DMS153 (cell line): ENCODE measurements at places on chromosomes 2 and 18.

- DNase-seq = no peak
Measured at GRCh38 chr18:64807560-64807959, 658.7 kb upstream of the LINC00305 start.

DNA sequence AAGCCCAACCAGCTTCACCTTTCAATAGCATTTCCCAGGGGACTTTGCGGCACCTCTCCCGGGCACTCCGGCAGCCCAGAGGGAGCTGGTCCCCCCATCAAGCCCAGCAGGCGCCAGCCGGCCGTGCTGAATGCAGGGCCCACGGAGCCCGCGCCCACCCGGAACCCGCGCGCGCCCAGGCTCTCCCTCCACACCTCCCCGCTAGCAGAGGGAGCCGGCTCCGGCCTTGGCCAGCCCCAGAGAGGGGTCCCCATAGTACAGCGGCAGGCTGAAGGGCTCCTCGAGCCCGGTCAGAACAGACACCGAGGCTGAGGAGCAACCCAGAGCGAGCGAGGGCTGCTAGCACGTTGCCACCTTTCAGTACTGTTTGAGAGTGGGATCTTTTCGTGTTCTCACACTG lies 300.8 kb downstream of the DSEL start:
- DNase-seq = no peak

GRCh38 chr18:74140582-74140981 lies 7.1 kb downstream of the FBXO15 start:
- DNase-seq = no peak

DNA sequence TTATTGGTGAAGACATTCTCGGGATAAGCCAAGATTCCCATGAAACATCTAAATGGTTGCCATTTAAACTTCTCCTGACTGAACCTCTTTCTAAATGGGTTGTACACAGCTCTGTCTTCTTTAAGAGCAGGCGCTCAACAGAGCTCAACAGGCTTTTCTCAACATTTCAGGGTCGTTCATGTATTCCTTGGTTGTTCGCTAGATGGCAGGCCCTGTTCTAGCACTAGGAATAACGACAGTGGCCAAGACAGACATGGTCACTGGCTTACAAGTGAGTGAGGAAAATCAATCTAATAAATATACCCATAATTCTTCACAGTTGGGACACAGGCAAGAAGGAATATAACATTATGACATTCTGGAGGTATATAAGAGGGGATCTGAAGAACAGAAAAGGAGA lies 154.5 kb downstream of the SMAD2 start:
- no peak for DNase-seq

GRCh38 chr18:77486985-77487384 lies 237.3 kb downstream of the GALR1 start:
- DNase-seq = no peak

DNA sequence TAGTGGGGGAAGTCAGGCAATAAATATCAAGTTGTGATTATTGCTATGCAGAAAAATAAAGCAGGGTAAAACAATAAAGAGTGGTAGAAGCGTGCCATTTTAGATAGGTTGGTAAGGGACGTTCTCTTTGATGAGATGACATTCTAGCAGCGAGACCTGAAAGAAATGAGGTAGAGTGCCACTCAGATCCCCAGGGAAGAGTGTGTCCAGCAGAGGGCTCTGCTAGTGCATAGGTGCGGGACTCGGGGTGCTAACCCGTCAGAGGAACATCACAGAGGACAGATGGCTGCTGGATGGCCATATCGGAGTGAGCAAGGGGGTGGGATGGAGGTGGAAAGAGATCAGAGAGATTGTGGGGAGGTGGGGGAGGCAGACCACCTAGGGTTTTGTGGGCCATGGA lies 16.3 kb upstream of the GTF2A1L start:
- peak; percentile 22 for DNase-seq

- no peak for DNase-seq
Measured at GRCh38 chr18:42087235-42087634, 132.2 kb downstream of the PIK3C3 start.

DNA sequence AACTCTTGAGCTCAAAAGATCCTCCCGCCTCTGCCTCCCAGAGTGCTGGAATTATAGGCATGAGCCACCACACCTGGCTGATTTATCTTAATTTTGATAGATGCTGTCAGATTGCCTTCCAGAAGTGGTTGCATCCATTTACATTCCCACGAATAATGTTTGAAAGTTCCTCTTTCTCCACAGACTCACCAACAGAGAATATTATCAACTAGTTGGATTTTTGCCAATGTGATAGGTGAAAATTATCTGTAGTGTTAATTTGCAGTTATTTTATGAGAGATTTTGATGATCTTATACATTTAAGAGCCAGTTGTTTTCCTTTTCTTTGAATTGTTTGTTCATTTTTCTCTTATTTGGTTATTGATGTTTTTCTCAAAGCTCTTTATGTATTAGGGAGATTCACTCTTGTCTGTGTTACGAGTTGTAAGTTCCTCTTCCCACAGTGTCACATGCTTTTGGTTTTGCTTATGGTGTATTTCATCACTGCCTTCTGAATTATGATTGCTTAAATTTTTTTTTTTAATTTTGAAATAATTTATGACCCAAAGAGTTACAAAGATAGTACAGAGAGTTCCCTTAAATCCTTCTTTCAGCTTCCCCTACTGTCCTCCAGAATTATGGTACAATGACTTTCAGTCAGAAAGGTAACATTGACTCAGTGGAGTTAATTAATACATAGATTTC lies 20.7 kb upstream of the NT5DC4 start:
- DNase-seq = no peak

DNA sequence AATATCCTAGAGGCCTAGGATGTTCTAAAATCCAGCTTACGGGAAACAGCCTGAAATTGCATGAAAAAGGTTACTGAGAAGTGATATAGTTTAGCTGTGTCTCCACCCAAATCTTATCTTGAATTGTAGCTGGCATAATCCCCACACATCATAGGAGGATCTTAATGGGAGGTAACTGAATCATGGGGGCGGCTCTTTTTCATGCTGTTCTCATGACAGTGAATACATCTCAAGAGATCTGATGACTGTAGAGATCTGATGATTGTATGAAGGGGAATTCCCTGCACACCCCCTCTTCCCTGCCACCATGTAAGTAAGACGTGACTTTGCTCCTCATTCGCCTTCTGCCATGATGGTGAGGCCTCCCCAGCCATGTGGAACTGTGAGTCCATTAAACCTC lies 385.6 kb upstream of the ID2 start:
- DNase-seq = no peak

- DNase-seq = no peak
Measured at GRCh38 chr2:55165626-55166025, 66.5 kb downstream of the CLHC1 start.

- no peak for DNase-seq
Measured at GRCh38 chr2:200041639-200042038, 86.3 kb downstream of the MAIP1 start.

- no peak for DNase-seq
Measured at GRCh38 chr2:152657043-152657442, 60.2 kb downstream of the PRPF40A start.

DNA sequence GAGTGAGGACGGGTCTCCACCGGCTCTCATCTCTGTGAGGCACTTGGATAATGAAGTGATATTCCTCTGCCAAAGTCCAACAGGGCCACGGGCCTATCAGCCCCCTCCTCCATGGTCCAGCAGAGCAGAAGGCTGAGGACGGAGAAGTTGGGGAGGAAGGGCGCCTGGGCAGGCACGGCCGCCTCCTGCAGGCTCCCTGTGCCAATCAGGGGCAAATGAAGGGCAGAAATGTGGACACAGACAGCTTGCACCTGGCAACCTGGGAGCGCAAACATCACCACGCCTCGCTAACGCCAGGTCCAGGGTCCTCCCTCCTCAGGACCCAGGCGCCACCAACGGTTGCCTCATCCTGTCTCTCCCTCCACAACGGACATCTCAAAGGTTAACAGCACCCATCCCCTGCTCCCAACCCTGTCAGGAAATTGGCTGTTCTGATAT lies 24.3 kb downstream of the SMAD7 start:
- DNase-seq = peak; percentile 81

- DNase-seq = no peak
Measured at GRCh38 chr2:230734247-230735175, 21.9 kb downstream of the CAB39 start.

DNA sequence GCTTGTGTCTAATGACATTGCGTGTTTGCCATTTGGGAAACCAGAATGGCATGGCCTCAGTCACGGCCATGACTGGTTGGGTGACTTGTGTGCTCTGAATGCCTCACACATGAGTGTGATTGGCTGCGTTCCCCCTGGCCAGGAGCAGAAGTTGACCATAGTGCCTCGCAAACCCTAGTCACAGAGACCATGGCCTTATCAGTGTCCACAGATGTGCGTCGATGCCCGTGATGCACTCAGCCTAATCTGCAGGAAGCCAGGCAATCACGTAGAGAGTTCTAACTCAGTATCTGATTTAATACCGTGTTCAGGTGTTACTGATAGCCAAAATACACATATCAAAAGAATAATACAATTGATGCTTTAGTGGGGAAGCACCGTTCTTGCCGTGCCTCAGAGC lies 64.0 kb downstream of the BOLA3 start:
- no peak for DNase-seq

- DNase-seq = no peak
Measured at GRCh38 chr2:202037086-202037485, 3.4 kb downstream of the FZD7 start.

DNA sequence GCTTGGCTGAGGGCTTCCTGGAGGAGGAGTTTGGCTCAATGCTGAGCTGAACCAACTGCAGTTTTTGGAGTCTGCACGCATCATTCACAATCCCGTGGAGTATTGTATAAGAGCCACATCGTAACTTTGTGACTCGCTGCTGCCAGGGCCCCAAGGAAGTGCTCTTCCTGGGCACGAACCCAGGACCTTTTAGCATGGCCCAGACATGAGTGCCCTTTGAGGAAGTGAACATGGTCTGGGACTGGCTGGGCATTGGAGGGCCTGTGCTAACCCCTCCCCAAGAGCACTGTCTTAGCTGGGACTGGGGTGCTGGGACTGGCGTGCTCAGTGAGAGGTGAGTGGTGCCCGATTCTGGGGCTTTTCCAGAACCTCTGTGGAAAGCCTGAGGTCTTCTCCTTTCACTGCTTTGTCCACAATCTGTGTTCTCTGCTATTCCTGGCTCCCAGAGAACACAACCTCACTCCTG lies 88.6 kb downstream of the LIPG start:
- DNase-seq = no peak

DNA sequence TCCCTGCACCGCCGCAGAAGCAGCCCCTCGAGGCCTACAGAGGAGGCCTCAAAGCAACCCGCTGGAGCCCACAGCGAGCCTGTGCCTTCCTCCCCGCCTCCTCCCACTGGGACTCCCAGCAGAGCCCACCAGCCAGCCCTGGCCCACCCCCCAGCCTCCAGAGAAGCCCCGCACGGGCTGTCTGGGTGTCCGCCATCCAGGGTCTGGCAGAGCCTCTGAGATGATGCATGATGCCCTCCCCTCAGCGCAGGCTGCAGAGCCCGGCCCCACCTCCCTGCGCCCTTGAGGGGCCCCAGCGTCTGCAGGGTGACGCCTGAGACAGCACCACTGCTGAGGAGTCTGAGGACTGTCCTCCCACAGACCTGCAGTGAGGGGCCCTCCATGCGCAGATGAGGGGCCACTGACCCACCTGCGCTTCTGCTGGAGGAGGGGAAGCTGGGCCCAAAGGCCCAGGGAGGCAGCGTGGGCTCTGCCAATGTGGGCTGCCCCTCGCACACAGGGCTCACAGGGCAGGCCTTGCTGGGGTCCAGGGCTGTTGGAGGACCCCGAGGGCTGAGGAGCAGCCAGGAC lies 31.2 kb downstream of the GPC1 start:
- DNase-seq = no peak

GRCh38 chr2:151638191-151638933 lies 95.9 kb downstream of the NEB start:
- DNase-seq = peak; percentile 55

- DNase-seq = no peak
Measured at GRCh38 chr2:31415421-31415820, 879 bp upstream of the XDH start.

GRCh38 chr2:37394263-37394662 lies 49.8 kb downstream of the QPCT start:
- DNase-seq = no peak

GRCh38 chr2:86753606-86754005 lies 33.5 kb downstream of the RMND5A start:
- no peak for DNase-seq

GRCh38 chr2:159614534-159615366 lies 1.6 kb downstream of the BAZ2B start:
- DNase-seq = peak; percentile 68

GRCh38 chr18:40019797-40020392 lies 1935.1 kb upstream of the PIK3C3 start:
- no peak for DNase-seq

GRCh38 chr2:70893186-70893585 lies 42.5 kb upstream of the ATP6V1B1 start:
- no peak for DNase-seq

- peak; percentile 45 for DNase-seq
Measured at GRCh38 chr2:206477296-206477695, 34.0 kb downstream of the ADAM23 start.

DNA sequence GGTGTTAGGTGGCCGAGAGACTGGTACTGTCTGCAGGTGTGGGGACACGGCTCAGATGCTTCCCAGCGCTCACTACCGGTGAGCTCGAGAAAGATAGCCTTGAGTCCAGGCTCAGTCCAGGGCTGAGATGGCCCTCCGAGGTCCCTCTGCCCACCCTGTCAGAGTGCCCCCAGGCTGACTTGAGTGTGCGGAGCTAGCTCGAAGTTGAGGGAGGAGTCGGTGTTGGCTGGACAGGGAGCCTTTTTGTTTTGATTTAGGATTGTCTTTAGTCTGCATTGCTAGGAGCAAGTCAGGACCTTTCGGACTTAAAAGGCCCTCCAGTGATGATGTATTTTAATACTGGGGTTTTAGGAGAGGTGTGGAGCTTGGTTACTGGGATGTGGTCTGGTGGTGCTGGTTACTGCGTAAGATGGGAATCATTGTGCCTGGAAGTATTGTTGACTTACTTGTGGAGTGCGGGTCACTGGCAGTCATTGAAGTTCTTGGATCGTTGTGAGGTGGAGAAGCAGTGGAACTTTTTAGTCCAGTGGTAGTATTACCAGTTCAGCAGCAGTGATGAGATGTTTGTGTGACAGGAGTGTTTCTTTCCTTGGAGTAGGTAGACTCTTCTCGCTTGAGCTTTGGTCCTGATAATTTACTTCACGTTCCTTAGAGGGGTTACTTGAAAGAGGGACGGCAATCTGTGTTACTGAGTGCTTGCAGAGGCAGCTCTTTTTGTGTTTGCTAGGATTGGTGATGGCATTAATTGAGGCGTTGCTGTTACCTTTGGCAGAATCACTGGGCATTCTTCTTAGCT lies 633 bp downstream of the KIAA1328 start:
- DNase-seq = no peak

DNA sequence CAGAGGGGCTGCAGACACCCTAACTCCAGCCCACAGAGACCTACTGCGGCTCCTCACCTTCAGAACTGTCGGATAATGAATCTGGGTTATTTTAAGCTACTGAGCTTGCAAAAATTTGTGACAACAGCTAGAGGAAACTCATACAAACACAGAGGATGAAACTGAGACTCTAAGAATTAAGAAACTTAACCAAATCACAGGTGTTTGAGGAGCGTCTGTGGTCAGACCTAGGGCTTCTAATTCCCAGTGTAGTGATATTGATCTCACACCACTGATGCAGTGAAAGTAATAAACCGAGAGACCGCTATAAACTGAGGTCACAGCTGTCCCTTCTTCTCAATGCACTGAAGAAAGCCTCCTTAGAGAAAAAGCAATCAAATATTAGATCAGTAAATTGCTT lies 110.1 kb downstream of the RGPD3 start:
- no peak for DNase-seq
